Foreskin melanocyte (primary cell): ENCODE measurements at places on chromosomes 7 and 10.
A peak's percentile ranks its signal among the peaks of the same experiment; 100 is the strongest.

GRCh38 chr10:63114031-63114814 is 18.9 kb upstream of the NRBF2 start:
- no peak for DNase-seq

DNA sequence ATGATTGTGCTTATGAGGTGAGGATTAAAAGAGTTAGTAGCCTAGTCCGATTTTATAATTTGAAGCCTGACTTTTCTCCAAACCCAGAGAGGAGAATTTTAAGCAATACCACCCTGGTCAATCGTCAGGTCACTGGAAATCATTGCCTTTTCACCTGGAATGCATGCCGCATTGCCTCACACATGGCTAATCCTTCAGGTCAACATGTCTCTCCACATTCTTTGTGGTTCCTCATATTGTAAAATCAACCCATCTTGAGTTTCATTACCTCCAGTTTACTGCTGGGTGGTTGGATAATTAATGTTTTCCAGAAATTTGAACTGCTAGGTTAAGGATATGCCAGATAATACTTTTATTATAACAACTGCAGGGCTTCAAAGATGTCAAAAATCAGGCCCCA is 55.6 kb upstream of the SEMA3E start:
- no peak for DNase-seq

DNA sequence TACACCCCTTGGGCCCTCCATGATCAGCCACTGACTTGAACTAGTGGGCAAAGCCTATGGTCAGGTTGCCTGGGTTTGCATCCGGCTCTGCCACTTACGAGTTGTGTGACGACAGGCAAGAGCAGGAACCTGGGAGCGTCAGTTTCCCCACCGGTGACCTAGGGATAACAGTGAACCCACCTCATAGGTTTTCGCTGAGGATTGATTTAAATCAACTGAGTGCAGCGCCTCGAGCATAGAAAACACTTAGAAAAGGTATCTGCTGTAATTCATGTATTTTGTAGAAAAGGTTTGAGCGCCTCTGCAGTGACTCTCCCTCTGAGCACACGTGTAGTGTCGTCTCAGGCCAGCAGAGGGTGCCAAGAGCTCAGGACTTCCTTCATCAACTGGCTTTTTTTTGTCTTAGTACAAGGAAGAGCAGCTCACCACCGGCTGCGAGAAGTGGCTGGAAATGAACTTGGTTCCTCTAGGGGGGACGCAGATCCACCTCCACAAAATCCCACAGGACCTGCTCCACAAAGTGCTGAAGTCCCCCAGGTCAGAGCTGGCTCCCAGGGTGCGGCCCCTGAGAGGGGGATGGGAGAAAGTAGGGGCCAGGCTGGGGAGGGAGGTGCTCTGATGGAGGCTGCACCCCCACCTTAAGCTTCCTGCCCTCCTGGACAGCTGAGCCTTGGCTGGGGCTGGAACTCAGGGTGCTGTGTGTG is 27.7 kb downstream of the BTBD16 start:
- DNase-seq, result peak; percentile 62

GRCh38 chr7:66283003-66283920 is 78.1 kb downstream of the TPST1 start:
- DNase-seq, result peak; percentile 56

GRCh38 chr7:135831455-135832195 is 83.0 kb upstream of the FAM180A start:
- DNase-seq, result no peak

- no peak for DNase-seq
These were observed 68.9 kb downstream of the DYNC1I1 start for GRCh38 chr7:95840953-95841950.

GRCh38 chr7:159064121-159064815 is 80.4 kb downstream of the VIPR2 start:
- no peak for DNase-seq

- no peak for DNase-seq
These were observed 276.5 kb upstream of the TEX47 start for GRCh38 chr7:89072081-89072480.

- no peak for DNase-seq
These were observed 260.8 kb upstream of the GRB10 start for GRCh38 chr7:51043461-51043860.

DNA sequence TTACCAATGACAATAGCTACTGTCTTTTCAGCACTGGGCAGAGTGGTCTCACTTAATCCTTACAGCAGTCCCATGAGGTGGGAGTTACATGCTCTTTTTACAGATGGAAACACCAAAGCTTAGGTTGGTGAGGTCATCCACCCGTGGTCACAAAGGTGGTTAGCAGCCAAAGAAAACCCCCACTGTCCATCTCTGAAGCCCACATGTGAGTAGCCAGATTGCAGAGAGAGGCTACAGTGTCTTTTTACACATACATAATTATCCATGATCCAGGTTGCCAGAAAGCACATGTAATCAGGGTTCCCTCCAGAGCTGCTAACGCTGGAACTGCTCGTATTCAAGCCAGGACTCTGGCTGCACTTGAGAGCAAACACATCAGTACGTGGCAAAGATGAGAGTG is 24.6 kb upstream of the ANKRD2 start:
- DNase-seq, result no peak

DNA sequence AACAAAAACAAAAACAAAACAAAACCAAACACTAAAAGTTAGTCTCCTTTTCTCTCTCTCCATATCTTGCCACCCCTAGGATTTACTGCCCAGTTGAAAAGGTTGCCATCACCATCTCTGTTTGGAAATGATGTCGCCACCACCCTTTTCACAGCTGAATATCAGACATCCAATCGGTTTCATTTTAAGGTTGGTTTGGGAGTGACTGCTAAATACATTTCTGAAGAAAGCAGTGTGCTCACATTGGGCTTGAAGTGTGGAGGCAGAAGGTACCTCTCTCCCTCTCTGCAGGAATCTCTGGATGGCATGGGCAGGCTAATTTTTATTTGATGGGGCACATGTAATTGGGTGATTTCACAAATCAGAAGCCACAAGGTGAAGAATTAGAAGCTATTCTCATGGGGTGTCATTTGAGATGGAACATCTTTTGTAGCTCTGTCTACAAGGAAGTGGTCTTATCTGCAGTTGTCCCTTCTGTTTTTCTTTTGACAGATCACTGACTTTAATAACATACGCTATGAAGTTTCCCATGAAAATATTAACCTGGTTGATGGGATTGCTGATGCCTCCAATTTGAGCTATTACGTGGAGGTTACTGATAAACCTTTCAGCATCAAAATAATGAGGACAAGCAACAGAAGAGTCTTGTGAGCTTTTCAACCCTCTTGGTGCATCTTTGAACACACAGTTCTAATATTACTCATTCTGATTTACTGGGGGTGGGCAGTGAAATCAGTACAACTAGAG is 20.1 kb downstream of the MGAM2 start:
- DNase-seq, result no peak

- no peak for DNase-seq
These were observed 67.0 kb upstream of the ZMIZ2 start for GRCh38 chr7:44681645-44682044.

GRCh38 chr7:145082366-145083161 is 246.7 kb upstream of the TPK1 start:
- DNase-seq, result no peak

GRCh38 chr10:72274730-72275350 is 1.1 kb downstream of the DDIT4 start:
- DNase-seq, result no peak
